ENCODE measurements at places on chromosomes 12 and 14.
A peak's percentile ranks its signal among the peaks of the same experiment; 100 is the strongest.

GRCh38 chr12:77072833-77073495, 7.6 kb upstream of the E2F7 start:
- no peak for DNase-seq

GRCh38 chr12:99111600-99111999, 466.5 kb downstream of the APAF1 start:
- DNase-seq: no peak

DNA sequence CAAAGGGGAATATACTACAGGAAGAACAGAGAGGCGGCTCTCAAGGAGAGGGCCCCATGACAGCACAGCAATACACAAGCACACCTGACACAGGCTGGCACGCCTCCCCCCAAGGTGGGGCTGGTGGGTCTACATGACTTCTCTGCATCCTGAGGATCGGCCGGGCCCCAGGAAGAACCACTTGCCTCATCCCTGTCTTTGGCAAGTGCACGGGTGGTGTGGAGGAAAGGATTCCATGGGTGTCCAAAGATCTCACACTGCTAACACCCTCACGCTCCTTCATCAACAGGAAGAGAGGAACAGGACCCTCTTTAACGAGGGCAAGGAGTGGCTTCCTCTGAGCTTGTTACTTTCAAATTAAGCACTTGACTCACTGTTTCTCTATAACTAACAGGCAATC, 7.3 kb downstream of the VAMP1 start:
- DNase-seq: no peak

DNA sequence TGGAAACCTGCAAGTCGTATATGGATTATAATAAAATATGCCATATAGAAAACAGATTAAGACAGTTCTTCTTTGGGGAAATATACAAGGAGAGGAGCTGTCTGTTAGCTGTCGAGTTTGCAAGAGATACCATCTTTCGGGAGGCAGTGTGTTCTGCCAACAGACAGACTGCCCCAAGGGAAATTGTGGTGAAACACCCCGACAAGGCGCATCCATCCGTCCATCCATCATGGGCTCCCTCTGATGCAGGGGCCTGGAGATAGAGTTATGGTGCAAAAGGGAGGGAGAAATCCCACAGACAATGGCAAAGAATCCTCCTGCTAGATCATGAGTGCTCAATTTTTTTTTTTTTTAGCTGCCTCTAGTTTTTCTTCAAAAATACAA, 156.3 kb downstream of the DPF3 start:
- no peak for DNase-seq

DNA sequence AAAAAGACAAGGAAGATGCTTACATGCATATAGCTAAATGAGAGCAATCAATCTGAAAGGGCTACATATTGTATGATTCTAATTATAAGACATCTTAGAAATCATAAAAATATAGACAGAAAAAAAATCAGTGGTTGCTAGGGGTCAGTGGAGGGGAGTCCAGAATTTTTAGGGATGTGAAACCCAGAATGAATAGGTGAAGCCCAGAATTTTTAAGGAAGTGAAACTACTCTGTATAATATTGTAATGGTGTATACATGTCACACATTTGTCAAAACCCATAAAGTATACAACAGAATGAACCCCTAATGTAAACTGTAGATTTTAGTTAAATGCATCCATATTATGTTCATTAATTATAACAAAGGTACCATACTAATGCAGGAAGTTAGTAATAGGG, 713.2 kb downstream of the FLRT2 start:
- DNase-seq: no peak

DNA sequence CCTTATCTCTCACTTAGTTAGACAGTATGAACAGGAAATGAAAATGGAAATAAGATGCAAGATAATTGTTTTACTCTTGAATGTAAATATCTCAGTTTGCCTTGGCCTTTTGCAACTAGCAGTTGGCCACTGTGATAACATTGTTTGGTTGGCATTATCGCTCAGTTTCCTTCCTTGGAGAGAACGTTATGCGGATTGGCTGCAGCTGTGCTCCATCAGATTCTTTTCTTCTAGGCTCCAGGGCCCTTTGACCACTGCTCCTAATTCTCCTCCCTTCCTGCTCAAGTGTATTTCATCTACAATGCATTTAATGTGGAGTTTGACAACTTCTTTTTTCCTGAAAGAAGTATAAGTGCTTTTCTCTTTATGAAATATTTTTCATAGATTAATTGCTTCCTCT, 284.2 kb downstream of the ADAMTS20 start:
- no peak for DNase-seq

GRCh38 chr14:60753264-60754119, 18.9 kb downstream of the MNAT1 start:
- peak; percentile 48 for DNase-seq

DNA sequence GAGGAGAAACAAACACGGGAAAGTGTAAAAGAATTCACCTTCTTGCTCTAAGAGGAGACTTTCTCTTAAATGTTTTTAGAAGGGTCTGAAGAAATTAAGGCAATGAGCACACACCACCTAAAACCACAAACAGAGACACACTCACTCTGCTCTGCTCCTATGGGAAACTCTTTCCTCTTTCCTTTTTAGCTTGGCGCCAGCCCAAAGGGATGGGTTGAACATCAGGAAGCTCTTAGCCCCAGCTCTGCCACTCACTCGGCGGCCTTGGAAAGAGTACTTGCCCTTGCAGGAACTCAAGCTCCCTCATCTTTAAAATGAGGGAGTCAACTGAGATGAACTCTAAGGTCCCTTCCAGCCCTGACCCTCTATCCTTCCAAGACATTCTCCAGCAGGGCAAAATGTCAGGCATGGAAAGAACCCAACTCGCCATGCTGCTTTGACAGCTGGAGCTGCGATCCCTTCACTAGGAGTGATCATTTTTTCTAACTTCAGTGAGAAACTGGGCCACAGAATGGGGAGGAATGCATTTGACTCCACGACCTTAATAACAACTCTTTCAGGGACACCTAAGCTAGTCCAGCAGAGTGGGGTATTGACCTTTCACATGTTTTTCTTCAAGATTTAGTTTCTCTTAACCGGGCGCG, 980 bp upstream of the RNASE8 start:
- DNase-seq: no peak

DNA sequence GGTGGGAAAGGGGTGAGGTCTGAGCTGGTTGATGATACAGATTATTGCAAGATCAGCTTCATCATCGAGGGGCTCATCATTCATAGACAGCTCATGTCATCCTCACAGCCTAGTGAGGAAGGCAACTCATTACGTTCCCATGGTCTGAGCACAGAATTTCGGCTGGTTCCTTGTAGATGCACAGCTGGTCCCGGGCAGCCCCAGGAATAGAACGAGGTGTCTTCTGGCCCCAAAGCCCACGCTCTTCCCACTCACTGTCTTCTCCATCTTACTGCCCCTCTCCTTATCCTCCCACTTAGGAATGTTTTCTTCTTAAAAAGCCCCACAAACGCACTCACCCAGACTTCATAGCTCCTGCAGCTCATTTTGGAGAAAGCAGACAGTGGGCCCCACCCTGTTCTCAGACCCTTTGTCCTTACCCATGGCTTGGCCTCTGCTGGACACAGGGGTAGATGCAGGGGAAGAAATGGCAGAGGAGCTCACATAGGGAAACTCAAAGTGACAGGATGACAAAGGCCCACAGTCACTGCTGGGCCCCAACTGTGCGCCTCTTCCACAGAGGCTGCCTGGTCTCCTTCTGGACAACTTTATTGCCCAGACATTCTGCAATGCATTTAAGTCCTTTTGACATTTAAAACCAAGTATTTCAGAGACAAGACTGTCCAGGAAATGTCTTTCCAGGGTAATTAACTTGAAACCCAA, 162.2 kb downstream of the ADGRD1 start:
- DNase-seq: no peak

DNA sequence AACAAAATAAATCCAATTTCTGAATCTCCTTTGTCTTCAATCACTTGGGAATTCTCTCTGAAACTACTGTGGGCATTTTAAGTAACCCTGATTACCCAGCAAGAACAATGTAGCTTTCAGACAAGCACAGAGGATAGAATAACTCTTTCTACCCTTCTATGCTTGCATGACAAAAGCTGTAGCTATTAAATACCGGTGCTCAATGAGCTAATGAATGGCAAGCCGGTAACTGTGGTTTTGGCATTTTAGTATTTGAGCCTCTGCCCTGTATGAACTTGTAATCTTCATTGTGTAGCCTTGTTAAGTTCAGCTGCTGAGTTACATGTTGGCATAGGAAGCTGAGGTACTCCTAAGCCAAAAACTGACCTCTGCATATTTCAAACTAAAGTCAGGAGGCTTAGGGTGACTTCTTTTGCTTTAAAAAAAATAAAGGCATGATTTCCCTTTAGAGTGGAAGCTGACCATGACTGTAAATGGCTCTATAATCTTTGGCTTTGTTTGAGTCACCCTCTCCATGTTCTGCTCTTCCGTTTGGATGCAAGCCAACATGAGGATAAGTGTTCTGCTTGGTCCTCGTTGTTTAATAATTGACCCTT, 171.0 kb upstream of the HIF1A start:
- no peak for DNase-seq

DNA sequence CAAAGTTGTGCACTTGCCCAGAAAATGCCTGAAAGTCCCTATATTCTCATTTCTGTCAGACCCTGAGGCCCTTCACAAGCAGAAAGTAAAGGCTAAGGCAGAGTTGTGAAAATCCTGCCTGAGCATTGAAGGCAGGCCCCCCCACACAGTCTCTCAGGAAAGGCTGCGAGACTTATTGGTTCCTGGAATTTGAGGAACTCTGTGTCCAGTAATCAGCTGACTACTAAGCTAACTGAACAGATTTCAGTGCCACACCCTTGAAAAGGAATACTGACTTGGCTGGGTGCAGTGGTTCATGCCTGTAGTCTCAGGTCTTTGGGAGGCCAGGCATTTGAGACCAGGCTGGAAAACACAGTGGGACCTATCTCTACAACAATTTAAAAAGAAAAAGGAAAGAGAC, 21.1 kb upstream of the PPP2R5E start:
- DNase-seq: no peak

DNA sequence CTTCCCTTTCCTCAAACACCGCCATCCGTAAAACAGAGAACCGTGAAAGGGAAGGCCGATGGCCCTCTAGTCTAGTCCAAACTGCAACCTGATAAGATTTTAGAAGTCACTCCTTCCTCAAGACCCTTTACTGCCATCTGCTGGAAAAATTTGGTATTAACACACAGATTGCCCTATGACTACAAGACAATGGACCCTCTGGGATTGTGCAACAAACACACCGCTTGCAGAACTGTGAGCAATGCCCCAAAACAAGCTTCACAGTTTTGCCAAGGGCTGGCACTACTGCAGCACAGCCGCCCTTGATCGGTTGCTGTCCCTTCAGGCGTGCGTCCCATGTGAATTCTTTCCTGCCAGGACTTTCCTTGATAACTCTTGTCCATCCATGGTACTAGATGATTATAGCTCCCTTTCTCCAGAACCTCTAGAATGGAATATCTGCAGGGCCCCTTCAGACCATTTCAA, 23.1 kb downstream of the LLPH start:
- DNase-seq: peak; percentile 29

GRCh38 chr14:104009297-104009696, 67.0 kb upstream of the RD3L start:
- DNase-seq: no peak

DNA sequence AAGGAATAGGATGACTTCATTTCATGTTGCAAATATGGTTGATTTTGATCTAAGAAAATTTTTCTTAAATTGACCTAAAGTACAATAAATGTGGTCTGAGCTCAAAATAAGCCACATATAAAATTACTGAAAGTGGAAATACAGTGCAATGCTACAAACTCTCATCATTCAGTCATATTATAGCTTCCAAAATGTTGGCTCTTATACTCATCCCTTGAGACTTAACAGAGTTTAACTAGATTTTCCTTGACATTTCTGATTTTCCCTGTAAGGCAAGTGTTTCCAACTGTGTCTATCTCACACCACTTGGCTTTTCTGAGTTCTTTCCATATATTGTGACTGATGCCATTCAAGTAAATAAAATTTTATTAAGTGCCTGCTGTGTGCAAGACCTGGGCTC, 123.7 kb upstream of the NTF3 start:
- no peak for DNase-seq

DNA sequence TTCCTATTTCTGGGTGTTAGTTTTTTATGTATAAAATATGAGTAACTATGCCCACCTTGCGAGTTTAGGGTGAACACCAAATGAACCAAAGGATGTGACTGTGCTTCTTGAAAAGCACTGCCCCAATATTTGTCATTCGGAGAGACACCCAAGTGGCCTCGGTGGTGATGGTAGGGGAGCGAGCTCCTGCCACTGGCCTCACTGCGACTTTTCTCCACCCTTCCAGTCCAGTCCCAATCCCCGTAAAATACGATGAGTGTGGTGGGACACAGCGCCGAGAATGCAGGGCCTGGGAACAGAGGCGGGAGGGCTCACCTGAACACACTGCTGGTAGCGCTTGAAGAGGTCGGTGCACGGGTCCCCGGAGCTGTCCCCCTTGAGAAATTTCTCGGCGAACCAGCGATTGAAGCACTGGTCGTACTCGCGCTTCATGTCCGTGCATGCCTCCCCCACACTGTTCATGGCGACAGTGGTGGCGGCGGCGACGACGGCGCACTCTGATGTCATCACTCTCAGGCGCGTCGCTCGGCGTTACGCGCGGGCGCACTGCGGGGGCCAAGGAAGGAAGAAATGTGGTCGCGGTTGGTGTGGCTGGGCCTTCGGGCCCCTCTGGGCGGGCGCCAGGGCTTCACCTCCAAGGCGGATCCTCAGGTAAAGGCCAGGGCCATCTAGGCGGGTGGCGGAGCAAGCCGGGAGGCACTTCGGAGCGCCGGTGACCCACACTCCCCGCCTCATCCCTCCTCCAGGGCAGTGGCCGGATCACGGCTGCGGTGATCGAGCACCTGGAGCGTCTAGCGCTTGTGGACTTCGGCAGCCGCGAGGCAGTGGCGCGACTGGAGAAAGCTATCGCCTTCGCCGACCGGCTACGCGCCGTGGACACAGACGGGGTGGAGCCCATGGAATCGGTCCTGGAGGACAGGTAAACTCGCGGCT, at the start of the genes GATC and TRIAP1:
Gene GATC, plus strand, starts transcription at position 534 of the 933 bp plus-strand sequence. Its CDS starts 37 bp downstream, at position 571.
Gene TRIAP1, minus strand, starts transcription at position 474 of the 933 bp plus-strand sequence. Its CDS starts 12 bp downstream, at position 462.
- DNase-seq: peak; percentile 84

DNA sequence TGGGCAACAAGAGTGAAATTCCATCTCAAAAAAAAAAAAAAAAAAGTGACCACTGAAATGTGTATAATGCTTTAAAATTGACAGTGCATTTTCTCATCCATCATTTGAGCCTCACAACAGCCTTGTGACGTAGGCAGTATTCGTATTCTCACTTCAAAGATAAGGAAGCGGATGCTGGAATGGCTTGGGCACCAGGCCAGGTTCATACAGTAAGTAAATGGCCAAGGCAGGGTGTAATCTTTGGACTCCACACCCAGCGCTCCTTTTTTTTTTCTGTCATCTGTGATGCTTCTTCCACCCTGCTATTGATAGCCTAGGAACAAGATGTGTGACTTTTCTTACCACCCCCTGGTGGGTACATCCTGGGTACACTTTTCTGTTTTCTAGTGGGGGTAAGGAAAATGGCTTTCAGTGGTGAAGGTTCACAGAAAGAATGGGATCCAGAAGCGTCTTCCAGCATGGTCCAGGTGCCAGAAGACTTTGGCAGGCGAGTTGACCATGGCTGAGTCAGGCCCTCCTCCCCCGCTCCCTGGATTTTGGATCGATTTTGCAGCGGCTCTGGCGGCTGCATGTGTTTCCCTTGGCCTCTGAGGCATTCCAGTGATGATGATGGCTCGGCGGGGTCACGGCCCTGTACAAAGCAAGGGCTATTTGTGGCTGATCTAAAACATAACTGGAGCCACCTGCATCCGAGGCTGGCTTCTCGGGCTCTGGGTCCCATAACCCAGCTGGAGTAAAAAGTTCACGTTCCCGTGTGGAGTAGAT, 110.6 kb downstream of the CACNA1C start:
- DNase-seq: no peak

GRCh38 chr12:50032515-50032853, 7.2 kb upstream of the RACGAP1 start:
- DNase-seq: no peak

Measured in CD4-positive, alpha-beta T cell treated with Interferon gamma for 1 hour (primary cell).